ENCODE measurements at places on chromosomes 2 and 18. TPM values are rescaled to one million over a fixed set of nuclear protein-coding genes. Genes with fewer than 3 reads are reported as not detected.

GRCh38 chr18:36628435-36629137, 200.2 kb downstream of the TPGS2 start:
- no peak for DNase-seq

DNA sequence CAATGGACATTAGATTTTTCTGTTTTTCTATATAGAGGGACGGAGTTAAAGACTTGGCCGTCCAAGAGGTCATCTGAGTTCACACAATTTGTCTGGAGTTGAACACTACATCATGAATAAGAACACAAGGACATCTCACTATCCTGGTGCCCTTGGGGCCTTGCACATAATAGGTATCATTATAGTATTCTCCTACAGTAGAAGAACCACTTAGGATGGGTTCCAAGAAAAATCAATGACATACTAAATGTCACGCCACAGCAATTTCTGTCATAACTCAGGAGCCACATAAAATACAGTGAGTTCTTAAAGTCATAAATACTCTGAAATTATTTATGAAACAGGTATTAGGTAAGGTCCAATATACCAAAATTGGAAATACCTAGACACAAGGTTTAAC, 154.4 kb downstream of the NCKAP5 start:
- DNase-seq, result no peak

- DNase-seq, result no peak
These were observed 57.5 kb upstream of the TMEM178A start for GRCh38 chr2:39608263-39608575.

DNA sequence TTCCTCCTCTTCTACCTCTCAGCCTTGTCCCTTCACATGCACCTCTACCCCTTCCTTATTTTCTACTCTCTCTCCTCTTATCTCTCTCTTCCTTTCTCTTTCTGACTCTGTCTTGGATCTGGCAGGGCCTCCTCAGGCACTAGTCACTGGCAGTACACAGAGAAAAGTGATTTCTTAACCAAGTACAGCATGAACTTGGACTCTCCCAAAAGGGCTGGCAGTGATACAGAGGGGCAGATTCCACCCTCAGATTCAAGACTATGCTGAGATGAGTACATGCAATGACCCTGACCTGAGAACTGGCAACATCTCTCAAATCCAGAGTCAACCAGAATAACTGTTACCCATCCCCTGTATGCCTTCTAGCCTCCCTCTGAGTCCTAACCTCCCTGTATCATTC, 4.3 kb downstream of the AOX1 start:
- DNase-seq, result no peak

Gene C2orf78
- not detected for total RNA-seq

Gene ABCG8
- not detected for total RNA-seq

Data from type B pancreatic cell (in vitro differentiated cells).